ENCODE measurements at places on chromosomes 2 and 18.

- DNase-seq: no peak
Observed at GRCh38 chr2:189338115-189338514, 103.2 kb upstream of the WDR75 start.

DNA sequence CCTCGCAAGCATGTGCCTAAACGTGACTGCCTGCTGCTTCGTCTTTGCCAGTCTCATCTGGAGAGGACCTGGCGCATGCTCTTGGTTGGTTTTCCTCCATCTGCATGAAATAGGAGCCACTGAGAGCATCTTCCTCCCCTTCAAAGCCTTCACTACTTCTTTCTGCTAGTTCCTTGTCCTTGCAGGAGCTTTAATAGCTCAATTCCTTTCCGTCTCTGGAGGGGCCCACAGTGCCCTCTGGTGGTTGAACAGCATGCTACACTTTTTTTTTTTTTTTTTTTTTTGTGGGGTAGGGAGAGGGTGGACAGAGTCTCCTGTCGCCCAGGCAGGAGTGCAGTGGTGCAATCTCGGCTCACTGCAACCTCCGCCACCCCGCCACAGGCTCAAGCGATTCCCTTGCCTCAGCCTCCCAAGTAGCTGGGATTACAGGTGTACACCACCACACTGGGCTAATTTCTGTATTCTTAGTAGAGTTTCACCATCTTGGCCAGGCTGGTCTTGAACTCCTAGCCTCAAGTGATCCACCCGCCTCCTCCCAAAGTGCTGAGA, 59.6 kb downstream of the SP110 start:
- DNase-seq: peak; percentile 3

GRCh38 chr2:168835969-168836368, 33.5 kb downstream of the NOSTRIN start:
- DNase-seq: no peak

DNA sequence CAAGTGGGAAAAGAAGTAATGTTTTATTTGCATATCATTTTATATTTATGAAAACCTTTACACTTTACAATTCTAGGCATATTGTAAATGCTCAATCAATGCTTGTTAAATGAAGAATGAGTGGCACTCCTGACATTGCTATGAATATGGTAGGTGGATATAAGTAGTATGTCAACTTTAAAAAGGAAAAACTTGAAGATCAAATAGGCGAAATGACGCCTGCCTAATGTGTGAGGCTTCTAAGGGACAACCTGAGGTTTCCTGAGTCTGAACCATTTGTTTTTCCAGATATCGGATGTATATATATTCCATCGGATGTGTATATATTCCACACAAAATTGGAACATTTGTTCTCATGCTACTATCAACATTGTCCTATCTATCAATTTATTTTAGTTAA, 1.4 kb downstream of the STAT4 start:
- DNase-seq: no peak

- no peak for DNase-seq
Observed at GRCh38 chr2:51103205-51103604, 71.3 kb upstream of the NRXN1 start.

DNA sequence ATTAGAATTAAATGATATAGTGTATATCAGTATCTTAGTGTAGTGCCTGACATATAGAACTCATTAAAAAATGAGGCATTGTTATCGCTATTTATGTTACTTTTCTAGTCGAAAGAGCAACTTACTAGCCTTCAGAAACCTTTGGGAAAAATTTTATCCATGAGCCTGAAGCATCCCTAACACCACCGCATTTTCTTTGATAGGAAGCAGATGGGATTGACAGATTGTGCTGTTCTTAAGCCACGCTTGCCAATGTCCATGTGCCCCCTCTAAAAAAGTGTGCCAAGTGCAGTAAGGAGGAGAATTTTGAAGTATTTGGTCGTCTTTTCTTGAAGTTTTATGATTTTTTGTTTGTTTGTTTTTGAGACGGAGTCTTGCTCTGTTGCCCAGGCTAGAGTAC, 29.1 kb downstream of the PPM1B start:
- no peak for DNase-seq

DNA sequence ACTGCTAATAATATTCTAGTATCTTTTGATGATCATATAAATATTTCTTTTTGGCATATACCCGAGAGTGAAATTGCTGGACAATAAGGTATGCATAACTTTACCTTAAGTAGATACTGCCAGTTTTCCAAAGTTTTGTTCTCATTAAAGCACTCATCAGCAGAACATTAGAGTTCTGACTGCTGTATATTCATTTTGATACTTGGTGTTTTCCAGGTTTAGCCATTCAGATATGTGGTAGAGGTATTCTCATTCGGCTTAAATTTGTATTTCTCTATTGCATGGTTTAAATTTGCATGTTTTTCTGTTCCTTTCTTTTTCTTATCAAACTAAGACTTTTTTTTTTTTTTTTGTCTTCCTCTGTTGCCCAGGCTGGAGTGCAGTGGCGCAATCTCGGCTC, 18.2 kb downstream of the CYBRD1 start:
- no peak for DNase-seq

DNA sequence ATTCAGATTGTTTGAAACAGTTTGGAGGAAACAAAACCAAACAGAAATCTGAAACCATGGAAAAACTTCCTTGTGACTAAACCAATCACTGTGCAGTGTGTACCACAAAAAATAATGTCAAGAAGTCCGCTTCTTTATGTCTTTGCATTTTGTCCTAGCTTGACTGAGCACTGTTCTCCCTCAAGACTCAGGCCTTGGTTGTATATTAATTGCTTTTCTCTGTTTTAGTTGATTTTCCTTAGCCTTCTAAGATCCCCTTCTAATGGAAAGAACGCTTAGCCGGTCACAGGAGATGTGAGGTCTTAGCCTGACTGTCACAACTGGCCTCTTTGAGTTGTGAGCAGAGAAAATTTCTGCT, 56.6 kb downstream of the LCLAT1 start:
- DNase-seq: no peak

GRCh38 chr2:99811544-99811943, 321.7 kb upstream of the REV1 start:
- DNase-seq: no peak
